ENCODE measurements at places on chromosomes 1 and 21. TPM values are rescaled to one million over a fixed set of nuclear protein-coding genes. Genes with fewer than 3 reads are reported as not detected.
A peak's percentile ranks its signal among the peaks of the same experiment; 100 is the strongest.

DNA sequence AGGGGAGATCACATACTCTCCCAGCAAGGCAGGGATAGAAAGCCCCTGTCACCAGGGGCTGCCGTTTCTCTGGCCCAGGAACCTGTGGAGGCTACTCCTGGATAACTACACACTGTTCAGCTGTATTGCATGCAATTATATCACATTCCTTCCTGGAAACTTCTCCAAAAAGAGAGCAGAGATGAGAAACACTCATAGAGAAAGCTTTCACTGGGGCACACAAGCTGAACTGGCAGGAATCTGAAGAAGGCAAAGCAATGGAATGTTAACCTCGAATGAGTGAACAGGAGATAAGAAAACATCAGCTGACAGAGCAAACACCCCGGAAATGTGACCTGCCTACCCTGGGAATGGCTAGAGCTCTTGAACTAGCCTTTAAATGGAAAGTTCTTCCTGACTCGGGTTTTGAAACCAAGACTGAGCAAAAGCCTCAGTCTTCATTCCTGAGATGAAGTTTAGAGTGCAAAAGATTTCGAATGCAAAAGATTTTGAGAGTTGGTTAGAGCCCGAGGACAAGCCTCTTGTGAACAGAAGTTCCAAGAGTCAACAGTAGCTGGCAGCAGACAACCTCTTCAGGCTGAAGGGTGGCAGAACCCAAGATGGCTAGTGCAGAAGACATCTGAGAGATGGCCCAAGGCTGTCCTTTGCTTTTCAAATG is 32.3 kb downstream of the CCN1 start:
- no peak overlapping the region for H3K4me3 ChIP-seq
- no peaks in the 10 kb centered on the region for H3K36me3 ChIP-seq
- DNase-seq, result peak; percentile 33

DNA sequence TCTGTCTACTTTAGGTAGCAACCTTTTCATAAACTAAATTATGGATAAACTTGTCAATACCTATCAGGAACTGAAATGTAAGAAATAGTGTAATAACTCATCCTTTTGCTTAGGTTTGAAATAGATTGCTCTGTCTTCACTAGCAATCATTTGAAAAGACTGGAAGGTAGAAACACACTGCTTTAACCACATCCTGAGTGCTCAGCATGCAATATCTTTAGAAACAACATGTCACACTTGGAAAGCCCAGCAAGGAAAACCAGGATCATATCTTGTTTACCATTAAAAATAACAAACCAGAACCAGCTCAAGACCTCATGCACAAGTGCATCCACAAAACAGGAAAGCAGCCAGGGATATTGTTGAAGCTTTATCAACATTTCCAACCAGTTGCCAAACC is 3.6 kb downstream of the KCNJ6 start:
- DNase-seq, result no peak
- H3K27me3 ChIP-seq, result peaks cover 50% of the 10 kb centered on the region
- no peak overlapping the region for H3K27ac ChIP-seq
- no peaks in the 10 kb centered on the region for H3K4me1 ChIP-seq
- no peak overlapping the region for H3K4me3 ChIP-seq

- DNase-seq, result no peak
- H3K4me1 ChIP-seq, result peaks cover 40% of the 10 kb centered on the region
- no peak overlapping the region for H3K27ac ChIP-seq
These were observed 5.8 kb downstream of the CSRP1 start for GRCh38 chr1:201501144-201501543.

- H3K4me3 ChIP-seq, result no peak overlapping the region
- no peaks in the 10 kb centered on the region for H3K36me3 ChIP-seq
- no peaks in the 10 kb centered on the region for H3K27me3 ChIP-seq
- no peak for DNase-seq
- no peaks in the 10 kb centered on the region for H3K4me1 ChIP-seq
These were observed 124.7 kb downstream of the PCBP3 start for GRCh38 chr21:45768011-45768739.

DNA sequence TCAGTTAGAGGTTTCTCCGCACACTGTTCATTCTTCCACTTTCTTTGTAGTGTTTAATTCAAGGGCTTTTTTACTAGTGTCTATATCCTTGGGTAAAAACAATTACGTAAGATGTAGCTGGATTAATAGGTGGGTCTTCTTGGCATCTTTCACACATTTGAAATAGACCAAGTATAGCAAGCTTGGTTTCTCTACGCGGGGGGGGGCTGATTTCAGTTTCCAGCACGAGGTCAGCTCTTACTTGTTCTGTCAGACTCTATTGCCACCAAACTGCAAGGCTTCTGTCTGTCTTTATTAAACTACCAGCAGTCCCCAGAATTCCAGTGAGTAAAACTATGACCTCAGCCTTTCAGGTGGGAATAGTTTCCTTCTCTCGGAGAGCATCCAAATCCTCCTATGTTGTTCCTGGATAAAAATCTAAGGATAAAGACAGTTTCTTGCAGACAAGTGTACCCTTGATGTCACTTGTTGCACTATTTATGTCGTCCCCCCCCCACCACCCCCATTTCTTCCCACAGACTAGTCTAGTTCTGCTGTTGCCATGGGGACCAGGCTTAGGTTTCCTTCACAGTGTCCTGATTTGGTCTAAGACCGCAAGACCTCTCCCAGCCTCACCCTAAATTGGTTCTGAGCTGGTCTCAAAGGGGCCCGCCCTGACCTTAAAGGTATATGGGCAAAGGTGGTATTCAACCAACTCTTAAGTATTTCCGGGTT is 17.0 kb downstream of the SPATA46 start:
- H3K27me3 ChIP-seq, result no peaks in the 10 kb centered on the region
- H3K36me3 ChIP-seq, result no peaks in the 10 kb centered on the region
- no peaks in the 10 kb centered on the region for H3K4me1 ChIP-seq
- H3K27ac ChIP-seq, result no peak overlapping the region

DNA sequence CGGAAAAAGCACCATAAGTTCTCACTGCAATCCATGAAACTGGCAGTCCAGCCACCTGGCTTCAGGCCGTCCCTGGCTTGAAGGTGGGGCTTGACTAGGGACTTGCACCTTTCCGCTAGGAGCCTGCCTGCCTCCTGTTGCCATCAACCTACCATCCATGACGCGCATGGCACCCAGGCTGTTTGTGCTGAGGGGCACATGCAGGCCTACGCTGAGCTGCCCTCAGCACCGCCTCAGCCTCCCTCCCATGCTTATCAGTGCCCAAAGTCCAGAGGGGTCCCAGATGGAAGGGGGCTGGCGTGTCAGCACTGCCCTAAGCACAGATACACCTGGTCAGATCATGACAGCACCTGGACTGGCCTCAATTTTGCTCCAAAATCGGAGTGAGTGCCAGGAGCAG is 190.2 kb upstream of the LYPLAL1 start:
- no peak overlapping the region for H3K27ac ChIP-seq
- H3K36me3 ChIP-seq, result no peaks in the 10 kb centered on the region
- no peaks in the 10 kb centered on the region for H3K27me3 ChIP-seq
- no peak for DNase-seq

Gene LCE2A
- not detected for total RNA-seq

Gene OR2AK2
- not detected for total RNA-seq

Gene CYB5RL
- 9.0 TPM for total RNA-seq

Gene SESN2
- 19.1 TPM for total RNA-seq

Gene TNFRSF4
- not detected for total RNA-seq

Gene ERICH3
- total RNA-seq, result not detected

Gene CR2
- not detected for total RNA-seq

Data from neural progenitor cell (in vitro differentiated cells).